ENCODE measurements at places on chromosomes 11 and 22.

DNA sequence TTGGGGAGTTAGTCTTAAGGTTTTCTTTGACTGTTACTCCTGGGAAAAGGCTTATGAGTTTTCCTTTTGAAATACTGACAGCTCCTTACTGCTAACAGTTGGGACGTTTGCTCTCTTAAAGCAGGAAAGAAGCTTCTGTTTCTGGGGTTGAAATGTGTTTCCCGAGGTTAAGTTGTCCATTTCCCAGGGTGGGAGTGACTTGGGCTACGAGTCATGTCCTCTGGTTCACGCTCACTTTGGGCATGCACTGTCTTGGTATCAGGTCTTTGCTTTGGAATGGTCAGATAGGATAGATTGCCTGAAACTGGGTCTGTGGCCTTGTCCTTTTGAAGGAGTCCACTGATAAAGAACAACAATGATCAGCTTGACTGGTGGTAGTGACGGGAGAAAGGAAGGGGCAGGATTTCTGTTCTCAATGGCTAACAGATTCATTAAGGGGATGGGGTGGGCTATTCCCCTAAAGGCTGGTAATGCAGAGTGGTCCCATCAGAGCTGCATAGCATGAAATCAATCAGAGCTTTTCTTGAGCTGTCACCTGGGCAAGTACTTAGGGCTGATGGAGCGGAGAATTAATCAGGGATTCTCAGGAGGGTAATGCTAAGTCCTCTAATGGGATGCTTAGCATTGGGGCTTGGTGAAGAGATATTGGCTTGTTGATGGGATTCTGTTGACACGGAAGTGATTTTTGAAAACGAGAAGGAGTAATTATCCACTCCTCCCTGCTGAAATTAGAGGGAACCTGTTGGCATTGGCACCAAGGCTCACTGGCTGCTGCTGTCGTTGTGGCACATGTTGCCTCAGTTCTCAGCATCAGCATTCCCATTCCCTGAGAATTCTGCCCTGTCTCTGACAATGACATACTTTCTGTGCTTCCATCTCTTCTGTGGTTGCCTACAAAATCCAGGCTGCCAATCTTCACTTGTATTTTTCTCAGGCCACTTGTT is 81.6 kb downstream of the TEAD1 start:
- no peak for DNase-seq

DNA sequence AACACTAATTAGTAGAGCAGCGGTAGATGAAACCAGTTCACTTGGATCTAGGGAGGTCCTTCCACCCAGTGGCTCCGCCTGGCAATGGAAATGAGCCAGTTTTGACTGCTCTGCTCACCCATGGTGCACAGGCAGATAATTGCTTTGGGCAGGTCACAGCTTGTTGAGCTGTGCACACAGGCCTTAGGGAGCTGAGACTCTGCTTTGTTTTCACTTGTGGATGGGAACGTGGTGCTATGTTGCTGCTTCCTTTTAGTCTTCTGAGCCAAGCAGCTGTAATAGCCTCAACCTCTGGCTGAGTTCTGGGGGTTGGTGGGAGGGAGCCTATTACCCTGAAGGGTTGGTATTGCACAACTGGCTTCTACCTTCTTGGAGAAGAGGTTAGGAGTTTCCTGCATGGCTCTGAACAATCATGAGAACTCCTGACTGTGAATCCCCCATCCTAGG is 262.3 kb upstream of the MTNR1B start:
- DNase-seq = no peak

DNA sequence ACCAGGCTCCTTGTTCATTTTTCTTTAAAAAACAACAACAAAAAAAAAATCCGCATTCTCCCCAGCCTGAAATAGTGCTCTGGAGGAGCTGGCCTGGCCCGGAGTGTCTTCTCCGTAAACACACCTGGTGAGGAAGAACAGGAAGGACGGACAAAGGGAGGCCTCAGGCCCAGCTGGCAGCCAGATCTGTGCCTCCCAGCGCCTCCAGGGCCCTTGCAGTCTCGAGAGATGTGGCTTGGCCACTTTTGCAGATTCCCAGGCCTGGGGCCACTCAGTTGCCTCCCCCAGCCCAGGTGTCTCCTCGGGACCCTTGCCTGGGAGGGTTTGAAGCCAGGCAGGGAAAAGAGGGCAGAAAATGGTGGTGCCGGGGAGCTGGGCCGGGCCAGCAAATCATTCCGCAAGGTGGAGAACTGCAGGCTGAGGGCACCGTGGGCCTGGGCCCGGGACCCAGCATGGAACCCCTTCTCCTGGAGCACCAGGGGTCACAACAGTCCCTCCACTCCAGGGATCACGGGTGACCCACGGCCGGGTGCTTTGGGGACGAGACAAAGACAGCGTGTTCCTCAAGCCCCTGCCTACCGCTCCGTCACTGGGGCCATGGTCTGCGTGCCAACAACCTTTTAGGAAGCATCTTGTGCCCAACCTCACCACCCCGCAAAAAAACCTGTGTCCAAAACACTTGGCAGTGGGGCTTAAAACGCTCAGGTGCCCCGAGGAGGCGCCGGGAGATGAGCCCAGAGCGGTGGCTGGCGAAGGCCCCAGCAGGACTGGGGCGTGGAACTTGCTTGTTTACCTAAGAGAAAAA is 67.1 kb upstream of the WNT7B start:
- no peak for DNase-seq

DNA sequence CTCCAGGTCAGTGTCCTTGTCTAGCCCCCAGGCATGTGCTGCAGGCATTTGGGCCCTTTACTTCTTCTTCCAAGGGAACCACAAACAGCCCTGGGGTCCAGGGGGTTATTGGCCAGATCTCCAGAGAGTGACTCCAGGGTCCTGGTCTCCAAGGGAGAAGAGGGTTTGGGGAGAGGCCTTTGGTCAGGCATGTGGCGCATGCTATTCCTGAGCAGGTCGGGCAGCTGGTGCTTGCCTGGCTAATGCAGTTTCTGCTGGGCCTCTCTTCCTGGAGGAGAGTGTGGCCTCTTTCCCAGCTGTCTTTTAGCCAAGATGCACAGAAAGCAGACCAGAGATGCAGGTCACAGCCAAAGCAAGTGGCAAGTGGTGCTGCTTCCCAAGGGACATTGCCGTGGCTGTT is 3.8 kb upstream of the RFPL2 start:
- no peak for DNase-seq

GRCh38 chr11:12528487-12528886 is 145.7 kb upstream of the TEAD1 start:
- DNase-seq = no peak

- no peak for DNase-seq
Measured at GRCh38 chr11:120682866-120683265, 171.3 kb downstream of the GRIK4 start.

- DNase-seq = no peak
Measured at GRCh38 chr11:68680541-68681231, 3.7 kb upstream of the GAL start.

- no peak for DNase-seq
Measured at GRCh38 chr11:41789376-41789775, 329.9 kb upstream of the LRRC4C start.

DNA sequence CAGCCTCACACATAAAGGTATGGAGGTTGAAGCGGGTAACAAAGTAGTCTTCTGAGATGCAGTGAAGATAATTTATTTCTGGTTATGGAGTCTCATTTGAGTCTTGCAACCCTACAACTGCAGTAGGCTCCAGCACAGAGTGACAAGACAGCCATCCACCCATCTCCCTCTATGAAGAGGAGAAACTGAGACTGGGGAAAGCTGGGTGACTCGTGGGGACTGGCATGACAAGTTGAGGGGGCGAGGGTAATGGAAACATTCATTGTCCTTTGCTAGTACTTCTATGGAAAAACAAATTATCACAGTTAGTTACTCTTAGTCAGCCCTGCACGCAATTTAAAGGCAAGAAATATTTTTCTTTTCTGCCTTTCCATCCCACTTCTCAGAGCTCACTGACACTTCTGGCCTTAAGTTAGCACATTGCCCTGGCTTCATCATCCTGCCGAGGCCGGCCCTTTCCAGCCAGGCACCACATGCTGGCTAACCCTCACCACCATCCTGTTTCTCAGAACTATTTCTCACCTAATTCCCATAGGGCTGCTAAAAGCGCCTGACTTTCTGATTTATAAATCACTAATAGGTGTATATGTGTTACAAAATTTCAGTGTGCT is 361.1 kb downstream of the ETS1 start:
- peak; percentile 28 for DNase-seq

GRCh38 chr11:123493349-123494063 is 63.4 kb downstream of the GRAMD1B start:
- DNase-seq = no peak

- DNase-seq = no peak
Measured at GRCh38 chr11:94272738-94273313, 31.6 kb upstream of the IZUMO1R start.

DNA sequence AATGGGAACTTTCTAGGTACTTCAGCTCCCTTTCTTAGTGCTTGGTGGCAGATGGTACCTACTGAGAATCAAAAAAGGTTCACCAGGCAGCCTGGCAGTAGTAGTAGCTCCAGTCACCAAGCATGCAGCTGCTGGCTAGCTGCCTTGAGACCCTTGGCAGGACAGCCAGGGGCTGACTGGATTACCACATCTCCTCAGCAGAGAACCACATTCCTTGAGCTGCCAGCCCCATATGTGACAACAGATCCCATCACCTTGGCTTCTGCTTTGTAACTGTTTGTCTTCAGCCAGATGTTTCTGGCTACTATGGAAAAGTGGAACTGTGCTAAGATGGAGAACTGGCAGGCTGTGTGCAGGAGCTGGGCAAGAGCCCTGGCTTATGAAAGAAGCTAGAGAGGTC is 39.6 kb upstream of the CHRM4 start:
- DNase-seq = no peak

DNA sequence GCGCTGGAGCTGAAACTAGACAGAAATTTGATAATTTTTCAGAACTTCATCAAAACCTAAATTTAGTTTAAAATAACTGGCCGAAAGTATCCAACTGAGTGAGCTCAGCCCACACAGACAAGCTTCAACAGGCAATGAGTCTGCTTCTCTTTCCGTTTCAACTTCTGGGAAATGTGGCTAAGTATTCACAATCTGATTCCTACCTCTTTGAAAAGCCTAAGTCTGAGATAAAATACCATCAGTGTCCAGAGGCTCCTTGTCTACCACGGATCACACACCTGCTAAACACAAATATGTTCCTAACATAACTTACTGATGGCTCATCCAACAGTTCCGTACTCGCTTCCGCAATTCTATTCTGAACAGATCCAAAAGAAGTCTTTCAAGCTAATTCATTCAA is 8.5 kb downstream of the SIK3 start:
- no peak for DNase-seq

DNA sequence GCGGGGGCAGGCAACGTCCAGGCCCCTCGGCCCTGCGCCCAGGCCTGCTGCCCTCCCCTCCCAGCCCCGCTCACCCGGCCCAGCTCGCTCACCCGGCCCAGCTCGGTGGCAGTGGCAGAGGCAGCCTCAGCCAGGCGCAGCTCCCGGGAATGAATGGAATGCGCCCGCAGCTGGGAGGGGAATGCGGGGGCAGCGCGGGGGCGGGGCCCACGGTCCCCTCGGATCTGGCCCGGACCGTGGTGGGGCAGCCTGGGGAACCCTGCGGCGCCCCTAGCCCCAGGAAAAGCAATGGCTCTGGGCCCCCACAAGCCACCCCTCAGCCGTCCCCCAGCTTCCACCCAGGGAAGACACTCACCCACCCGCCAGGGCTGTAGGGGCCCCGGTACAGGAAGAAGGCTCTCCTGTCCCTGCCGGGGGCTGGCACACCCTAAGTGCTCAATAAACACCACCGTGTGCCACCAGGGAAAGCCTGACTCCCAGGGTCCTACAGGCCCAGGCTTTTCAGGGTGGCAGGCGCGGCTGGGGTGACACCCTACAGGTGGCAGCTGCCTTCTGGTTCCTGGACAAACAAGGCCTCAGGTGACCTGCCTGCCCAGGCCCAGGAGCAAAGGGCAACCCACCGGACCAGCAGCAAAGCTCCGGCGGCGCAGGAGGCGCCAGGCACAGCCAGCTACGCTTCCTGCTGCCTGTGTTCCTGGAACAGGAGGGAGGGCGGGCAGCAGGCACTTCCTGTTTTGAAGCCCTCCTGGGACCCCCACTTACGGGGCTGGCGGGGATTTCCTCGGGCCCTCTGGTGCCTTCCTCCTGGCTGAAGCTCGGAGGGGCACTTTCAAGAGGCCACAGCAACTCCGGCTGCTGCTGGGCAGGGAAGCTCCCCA is 13.8 kb downstream of the PLXNB2 start:
- no peak for DNase-seq

GRCh38 chr22:39703928-39704639 is 133.5 kb downstream of the CACNA1I start:
- DNase-seq = no peak

DNA sequence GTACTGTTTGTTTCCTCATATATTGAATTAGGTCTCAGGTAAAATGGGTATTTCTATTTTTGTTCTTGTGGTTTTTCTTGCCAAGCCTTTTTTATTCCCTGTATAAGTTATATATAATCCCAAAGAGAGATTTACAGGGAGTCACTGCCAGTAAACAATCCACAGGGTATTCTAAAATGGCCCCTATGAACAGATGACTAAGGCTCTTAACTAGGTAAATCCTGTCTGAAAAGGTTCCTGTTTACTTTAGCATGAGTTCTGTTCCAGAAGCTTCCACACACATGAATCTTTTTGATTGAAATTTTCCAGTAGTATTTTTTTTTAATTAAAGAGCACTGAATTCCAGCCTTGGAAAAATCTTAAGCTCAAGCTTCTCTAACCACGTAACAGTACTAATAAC is 552.8 kb upstream of the CCDC179 start:
- DNase-seq = no peak

DNA sequence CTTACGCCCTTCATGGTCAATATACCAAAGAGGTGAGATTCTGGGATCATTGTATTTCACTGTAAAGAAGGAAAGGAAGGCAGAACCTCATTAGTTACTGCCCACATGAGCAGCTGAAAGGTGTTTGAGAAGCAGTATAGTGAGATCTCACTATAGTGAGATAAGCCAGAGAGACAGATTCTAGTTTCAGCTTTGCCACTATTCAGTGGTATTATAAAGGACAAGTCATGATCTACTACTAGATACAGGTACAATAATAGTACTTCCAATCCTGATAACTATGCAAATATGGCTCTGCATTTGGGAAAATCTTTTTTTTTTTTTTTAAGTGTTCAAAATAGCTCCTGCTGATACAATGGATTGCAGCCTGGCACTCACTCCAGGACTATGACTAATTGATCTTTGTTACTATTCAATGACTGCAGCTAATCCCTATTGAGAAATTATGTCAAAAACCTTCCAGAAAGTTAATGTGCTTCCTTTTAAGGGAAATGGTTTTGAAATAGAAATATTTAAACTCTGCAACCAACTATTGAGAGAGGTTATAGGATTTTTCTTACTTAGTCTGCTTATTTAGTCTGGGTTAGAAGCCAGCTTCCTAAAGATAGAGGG is 8.3 kb upstream of the DLAT start:
- DNase-seq = no peak

GRCh38 chr11:130115218-130115617 is 44.4 kb upstream of the ST14 start:
- no peak for DNase-seq

- no peak for DNase-seq
Measured at GRCh38 chr11:96708219-96708878, 318.5 kb downstream of the JRKL start.

DNA sequence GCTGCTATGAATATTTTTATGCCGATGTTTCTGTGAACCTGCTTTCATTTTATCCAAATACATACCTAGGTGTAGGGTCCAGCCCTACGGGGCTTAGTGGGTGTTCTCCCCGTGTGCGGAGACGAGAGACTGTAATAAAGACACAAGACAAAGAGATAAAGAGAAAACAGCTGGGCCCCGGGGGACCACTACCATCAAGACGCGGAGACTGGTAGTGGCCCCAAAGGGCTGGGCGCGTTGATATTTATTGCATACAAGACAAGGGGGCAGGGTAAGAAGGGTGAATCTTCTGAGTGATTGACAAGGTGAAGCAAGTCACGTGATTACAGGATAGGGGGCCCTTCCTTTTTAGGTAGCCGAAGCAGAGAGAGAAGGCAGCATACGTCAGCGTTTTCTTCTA is 920.1 kb downstream of the BRD1 start:
- no peak for DNase-seq

Data from activated CD4-positive, alpha-beta T cell treated with anti-CD3 and anti-CD28 coated beads for 24 hours (primary cell).